Non-pigmented ciliary epithelial cell (primary cell): ENCODE measurements at places on chromosomes 4 and X.

DNA sequence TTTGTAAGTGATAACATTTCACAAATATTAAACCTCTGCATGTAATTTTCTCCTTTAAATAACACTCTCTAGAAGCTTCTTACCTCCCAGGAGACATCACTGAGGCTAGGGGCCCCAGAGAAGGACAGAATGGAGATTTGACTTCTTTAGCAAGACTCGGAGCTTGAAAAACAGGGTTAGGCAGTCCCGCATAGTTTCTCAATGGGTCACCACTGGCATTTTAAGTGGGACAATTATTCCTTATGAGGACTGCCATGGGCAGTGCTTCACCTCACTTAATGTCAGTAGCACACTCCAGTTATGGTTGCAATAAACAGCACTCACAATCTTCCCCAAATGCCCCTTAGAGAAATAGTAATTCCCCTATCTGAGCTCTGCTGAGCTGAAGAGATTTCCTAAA lies 66.7 kb upstream of the NOCT start:
- DNase-seq, result no peak

- no peak for DNase-seq
Observed at GRCh38 chrX:44585866-44586265, 43.2 kb upstream of the FUNDC1 start.

GRCh38 chrX:80354966-80355465 lies 65.2 kb upstream of the TENT5D start:
- no peak for DNase-seq

DNA sequence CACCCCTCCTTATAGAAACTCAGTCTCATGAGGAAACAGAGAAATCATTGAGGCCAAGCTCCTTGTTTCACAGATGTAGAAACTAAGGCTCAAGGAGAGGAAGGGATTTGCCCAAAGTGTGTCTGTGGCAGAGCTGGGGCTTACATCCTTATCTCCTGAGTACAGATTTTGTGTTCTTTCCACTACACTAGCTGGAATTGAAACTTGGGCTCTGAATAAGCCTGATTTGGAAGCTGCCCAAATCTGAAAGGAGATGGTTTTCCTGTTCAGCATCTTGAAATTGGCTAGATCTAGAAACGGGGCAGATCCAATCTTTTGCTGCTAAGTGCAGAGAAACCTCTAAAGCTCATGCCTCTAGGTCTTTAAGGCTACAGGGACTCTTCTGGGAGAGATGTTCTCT lies 24.3 kb downstream of the AWAT2 start:
- no peak for DNase-seq

GRCh38 chrX:19372547-19373331 lies 29.0 kb downstream of the PDHA1 start:
- DNase-seq, result no peak

GRCh38 chr4:4627906-4628305 lies 86.1 kb upstream of the STX18 start:
- no peak for DNase-seq

DNA sequence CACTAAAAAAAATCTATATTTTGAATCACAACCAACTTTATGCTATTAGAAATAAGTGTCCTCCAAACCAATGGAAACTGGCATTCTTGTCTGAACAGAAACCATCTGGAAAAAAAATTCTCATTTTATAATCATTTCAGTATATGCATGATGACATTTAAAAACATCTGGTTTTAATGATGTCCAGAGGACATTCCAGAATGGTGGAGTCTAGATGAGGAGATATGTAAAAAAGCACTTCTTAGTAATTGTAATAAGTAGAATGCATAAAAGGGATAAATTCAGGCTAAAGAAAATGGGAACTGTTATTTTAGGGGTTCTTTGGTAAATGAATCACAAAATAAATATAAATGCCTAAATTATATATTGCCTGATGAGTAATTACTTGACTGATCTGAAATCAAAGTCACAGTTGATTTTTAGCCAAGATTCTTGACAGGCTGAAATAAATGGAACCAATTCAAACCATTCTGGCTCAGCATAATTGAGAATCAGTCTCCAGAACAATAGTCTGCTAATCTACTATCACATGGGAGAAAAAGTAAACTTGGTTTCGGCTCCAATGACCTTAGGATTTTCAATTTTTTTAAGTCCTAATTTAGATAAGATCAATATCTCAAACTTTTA lies 636.6 kb downstream of the FAT4 start:
- no peak for DNase-seq

DNA sequence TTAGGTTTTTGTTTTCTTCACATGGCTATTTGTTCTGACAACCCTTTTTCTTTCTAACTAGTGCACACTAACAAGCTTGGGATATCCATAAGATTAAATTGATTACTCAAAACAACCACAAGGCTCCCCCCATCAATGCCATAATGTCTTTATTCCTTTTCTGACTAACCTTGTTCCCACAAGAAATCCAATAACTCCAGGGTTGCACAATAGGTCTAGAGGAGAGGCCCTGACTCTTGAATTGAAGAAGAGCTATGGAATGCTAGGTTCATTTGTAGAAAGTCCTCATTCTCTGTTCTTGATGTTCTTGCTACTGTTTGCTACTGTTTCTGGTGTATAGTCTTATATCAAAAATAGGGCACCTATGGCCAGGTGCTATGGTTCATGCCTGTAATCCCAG lies 71.0 kb downstream of the PRRG1 start:
- DNase-seq, result no peak

- no peak for DNase-seq
Observed at GRCh38 chr4:105510245-105510644, 36.4 kb upstream of the PPA2 start.

GRCh38 chr4:732911-733630 lies 27.4 kb downstream of the PCGF3 start:
- no peak for DNase-seq

- no peak for DNase-seq
Observed at GRCh38 chr4:184655889-184656869, 6.6 kb downstream of the PRIMPOL start.

DNA sequence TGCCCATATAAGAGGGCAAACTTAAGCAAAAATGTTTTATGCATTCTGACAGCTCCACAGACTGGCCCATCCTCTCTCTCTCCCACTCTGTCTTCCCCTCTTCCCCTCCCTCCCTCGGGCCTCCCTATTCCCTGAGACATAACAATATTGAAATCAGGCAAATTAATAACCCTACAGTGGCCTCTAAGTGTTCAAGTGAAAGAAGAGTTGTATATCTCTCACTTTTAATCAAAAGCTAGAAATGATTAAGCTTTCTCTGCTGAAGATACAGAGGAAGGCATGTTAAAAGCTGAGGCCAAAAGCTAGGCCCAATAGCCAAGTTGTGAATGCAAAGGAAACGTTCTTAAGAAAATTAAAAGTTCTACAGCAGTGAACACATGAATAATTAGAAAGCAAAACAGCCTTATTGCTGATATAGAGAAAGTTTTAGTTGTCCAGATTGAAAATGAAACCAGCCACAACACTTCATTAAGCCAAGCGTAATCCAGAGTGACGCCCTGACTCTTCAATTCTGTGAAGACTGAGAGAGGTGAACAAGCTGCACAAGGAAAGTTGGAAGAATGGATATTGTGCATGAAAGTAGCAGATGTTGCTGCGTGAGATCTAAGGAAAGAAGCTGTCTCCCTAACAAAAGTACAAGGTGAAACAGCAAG lies 54.9 kb downstream of the USO1 start:
- DNase-seq, result no peak

- no peak for DNase-seq
Observed at GRCh38 chr4:90845777-90846176, 718.6 kb downstream of the CCSER1 start.

- no peak for DNase-seq
Observed at GRCh38 chr4:168096407-168096784, 4.1 kb downstream of the ANXA10 start.

DNA sequence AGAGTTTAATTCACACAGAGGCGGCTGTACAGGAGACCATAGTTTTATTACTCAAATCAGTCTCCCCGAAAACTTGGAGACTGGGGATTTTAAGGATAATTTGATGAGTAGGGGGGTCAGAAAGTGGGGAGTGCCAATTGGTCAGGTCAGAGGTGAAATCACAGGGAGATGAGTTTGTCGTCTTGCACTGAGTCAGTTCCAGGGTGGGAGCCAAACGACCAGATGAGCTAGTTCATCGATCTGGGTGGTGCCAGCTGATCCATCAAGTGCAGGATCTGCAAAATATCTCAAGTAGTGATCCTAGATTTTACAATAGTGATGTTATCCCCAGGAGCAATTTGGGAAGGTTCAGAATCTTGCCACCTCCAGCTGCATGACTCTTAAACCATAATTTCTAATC lies 4.0 kb downstream of the ETFDH start:
- DNase-seq, result no peak

GRCh38 chrX:107626481-107626880 lies 1.8 kb upstream of the PRPS1 start:
- no peak for DNase-seq

- no peak for DNase-seq
Observed at GRCh38 chrX:5233830-5234229, 994.8 kb downstream of the NLGN4X start.

GRCh38 chr4:128061566-128062536 lies 739 bp downstream of the LARP1B start:
- DNase-seq, result no peak

- DNase-seq, result no peak
Observed at GRCh38 chr4:81227138-81227537, 12.1 kb upstream of the PRKG2 start.

DNA sequence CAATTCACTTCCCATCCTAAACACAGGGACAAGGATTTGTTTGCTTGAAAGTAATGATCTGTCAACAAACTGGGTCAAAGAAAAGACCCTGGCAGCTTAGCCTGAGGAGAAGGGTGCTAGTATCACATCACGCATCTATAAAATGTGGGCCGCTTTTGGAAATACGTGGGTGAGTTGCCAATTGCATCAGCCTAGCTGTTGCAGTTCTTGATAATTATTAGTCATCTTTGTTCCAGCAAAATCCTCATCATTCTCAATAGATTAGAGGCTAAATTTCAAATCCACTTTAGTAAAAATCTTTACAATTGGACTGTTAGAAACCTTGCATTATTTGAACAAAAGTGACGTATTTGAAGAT lies 33.6 kb upstream of the TAPT1 start:
- DNase-seq, result no peak

DNA sequence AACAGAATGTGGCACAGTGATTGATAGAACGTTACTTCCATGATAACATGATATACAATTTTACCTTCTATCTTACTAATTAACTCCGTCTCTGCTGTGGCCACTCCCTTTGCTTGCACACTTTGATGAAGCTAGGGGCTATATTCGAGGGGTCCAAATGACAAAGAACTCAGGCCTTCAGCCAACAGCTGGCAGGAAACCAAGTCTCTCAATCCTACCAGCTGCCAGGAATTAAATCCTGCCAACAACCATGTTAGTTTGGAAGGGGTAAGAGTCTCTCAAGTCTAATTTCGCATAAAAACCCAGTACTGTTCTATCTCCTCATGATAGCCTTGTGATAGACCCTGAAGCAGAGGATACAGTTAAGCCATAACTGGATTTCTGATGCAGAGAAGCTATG lies 1122.9 kb upstream of the PCDH10 start:
- DNase-seq, result no peak

- no peak for DNase-seq
Observed at GRCh38 chr4:48683784-48684666, 96.1 kb downstream of the FRYL start.

GRCh38 chr4:123587983-123588494 lies 191.4 kb downstream of the SPRY1 start:
- DNase-seq, result peak; percentile 58

DNA sequence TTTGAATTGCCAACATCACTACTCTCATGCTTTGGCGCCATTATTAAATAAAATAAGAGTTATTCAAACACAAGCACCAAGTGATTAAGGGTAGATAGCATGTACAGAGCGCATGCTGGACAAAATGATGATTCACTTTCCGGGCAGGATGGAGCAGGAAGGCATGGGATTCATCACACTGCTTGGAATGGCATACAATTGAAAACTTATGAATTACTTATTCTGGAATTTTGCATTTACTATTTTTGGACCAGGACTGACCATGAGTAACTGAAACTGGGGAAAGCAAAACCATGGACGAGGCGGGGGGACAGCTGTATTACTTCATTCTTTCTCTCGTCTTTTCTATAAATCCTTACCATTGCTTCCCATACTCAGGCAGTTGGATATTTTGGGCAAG lies 28.5 kb upstream of the FGF5 start:
- DNase-seq, result peak; percentile 92

GRCh38 chrX:11953615-11954014 lies 184.7 kb upstream of the FRMPD4 start:
- peak; percentile 83 for DNase-seq

DNA sequence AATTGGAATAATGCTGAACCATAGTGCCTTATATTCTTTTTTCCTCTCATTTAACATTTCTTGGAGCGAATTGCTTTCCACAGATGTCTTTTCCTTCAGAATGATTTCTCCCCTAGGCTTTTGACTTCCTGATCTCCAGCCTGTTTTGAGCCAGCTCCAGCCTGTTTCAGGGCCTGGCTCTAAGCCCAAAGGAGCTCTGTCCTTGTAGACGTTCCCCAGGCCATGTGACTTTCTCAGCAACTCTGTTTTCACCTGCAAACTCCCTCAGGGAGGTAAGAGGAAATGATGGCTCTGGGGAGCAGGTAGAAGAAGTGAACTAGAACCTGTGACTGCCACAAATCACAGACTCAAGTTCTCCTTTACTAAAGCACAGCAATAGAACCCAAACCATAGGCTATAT lies 89.1 kb downstream of the AKAP4 start:
- DNase-seq, result no peak

GRCh38 chr4:137378821-137379220 lies 153.5 kb downstream of the PCDH18 start:
- DNase-seq, result no peak

DNA sequence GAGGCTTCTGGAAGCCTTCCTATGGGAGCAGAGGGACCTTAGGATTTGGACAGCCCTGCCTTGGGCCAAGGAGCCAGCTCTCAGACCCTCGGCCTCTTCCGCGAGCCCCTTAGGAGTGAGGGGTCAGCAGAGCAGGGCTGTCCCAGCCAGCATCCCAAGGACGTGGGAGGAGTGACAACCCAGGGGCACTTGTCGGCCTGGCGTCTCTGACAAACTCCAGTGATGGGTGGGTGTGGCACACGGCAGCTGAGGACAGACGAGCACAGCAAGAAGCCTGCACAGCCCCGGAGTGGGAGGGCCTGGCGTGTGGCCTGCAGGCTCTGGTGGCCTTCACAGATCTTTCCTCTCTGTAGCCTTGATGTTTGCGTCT lies 11.6 kb upstream of the TNIP2 start:
- no peak for DNase-seq

GRCh38 chr4:120903419-120903818 lies 19.1 kb downstream of the PRDM5 start:
- no peak for DNase-seq

GRCh38 chr4:97759785-97760184 lies 383.5 kb downstream of the STPG2 start:
- DNase-seq, result no peak

GRCh38 chr4:2794486-2795299 lies 1.8 kb downstream of the SH3BP2 start:
- DNase-seq, result peak; percentile 35

GRCh38 chr4:173827707-173828106 lies 297.7 kb upstream of the HAND2 start:
- no peak for DNase-seq

GRCh38 chr4:11313157-11313943 lies 115.3 kb downstream of the HS3ST1 start:
- no peak for DNase-seq

GRCh38 chrX:132677233-132677716 lies 188.4 kb upstream of the MBNL3 start:
- no peak for DNase-seq

- DNase-seq, result no peak
Observed at GRCh38 chrX:153700376-153700945, 12.7 kb downstream of the SLC6A8 start.
